ENCODE measurements at places on chromosomes 1 and 21.

DNA sequence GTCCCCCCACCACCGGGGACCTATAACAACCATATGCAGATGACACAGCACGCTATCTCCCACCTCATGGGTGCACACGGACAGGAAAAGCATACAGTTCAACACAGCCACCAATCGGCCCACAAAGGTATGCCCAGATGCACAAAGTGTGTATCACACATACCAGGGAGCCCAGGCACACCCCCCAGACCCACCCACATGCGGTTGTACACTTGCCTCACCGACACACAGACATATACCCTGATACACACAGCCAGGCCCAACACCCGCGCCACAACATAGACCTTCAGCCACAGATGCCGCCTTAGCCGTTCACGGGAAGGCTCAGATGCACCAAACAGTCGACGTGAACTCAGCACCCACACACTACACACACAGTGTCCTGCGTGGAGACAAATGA lies 5.5 kb downstream of the CROCC start:
- H3K36me3 ChIP-seq: peaks cover under 1% of the 10 kb centered on the region
- H3K27ac ChIP-seq: no peak overlapping the region
- H3K27me3 ChIP-seq: no peaks in the 10 kb centered on the region
- H3K4me3 ChIP-seq: no peak overlapping the region

DNA sequence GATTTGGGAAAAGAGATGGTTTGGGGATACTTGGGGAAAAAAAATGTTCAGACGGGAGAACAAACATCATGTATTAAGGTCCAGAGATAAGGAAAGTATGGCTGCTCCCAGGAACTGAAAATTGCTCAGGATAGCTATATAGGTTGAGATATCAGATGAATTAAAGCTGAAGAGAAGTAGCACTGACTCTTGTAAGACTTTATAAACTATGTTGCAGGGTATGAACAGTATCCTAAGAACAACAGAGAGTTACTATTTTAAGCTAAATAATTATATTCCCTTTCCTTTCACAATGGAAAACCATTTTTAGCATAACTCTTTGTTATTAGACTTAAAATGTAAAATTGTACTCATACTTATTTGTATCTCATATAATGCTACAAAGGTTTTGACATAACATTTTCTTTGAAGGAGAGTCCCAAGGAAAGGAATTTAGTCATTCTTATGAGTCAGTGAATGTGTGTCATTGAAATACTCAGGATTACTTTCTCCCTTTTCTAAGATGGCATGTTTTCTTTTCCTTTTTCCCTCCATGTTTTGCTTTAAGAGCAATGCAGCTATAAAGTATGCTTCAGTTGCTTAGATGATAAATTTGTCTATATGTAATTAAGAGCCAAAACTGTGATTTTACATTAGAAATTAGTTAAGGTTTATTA lies 139.4 kb upstream of the KIAA1614 start:
- H3K4me1 ChIP-seq: peaks cover 20% of the 10 kb centered on the region
- H3K27me3 ChIP-seq: no peaks in the 10 kb centered on the region
- peak overlapping the region; percentile 80 for H3K27ac ChIP-seq
- H3K36me3 ChIP-seq: no peaks in the 10 kb centered on the region
- no peak for DNase-seq

GRCh38 chr1:59526240-59526639 lies 229.3 kb downstream of the FGGY start:
- H3K27me3 ChIP-seq: no peaks in the 10 kb centered on the region
- no peak overlapping the region for H3K4me3 ChIP-seq
- DNase-seq: no peak
- no peaks in the 10 kb centered on the region for H3K36me3 ChIP-seq

GRCh38 chr1:19439464-19440171 lies 45.7 kb downstream of the CAPZB start:
- H3K27ac ChIP-seq: peak overlapping the region; percentile 99
- peaks cover 98% of the 10 kb centered on the region for H3K4me1 ChIP-seq
- H3K4me3 ChIP-seq: no peak overlapping the region
- H3K27me3 ChIP-seq: no peaks in the 10 kb centered on the region
- DNase-seq: no peak

DNA sequence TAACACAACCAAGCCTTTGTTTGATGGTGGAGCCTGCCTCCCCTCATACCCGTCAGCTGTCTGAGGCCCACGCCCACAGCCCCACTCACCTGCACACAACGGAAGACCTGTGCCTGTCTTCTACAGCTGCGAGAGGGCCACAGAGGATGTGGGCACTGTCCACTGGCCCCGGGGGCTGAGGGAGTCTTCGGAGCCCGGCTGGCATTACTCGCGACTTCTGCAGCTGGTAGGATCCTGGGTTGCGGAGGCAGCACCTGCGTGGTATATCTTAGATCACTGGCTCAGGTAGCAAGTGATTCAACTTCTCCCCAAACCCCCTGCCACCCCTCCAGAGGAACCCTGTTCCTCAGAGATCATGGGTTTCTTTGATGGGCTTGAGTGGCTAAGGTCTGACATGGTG lies 109.9 kb downstream of the EDEM3 start:
- no peak overlapping the region for H3K27ac ChIP-seq
- H3K36me3 ChIP-seq: no peaks in the 10 kb centered on the region
- peaks cover 3% of the 10 kb centered on the region for H3K27me3 ChIP-seq
- no peak overlapping the region for H3K4me3 ChIP-seq
- peaks cover 8% of the 10 kb centered on the region for H3K4me1 ChIP-seq

GRCh38 chr1:46481961-46482360 lies 7.7 kb upstream of the DMBX1 start:
- peaks cover 66% of the 10 kb centered on the region for H3K27me3 ChIP-seq
- H3K27ac ChIP-seq: no peak overlapping the region
- no peak overlapping the region for H3K4me3 ChIP-seq
- no peaks in the 10 kb centered on the region for H3K36me3 ChIP-seq
- no peaks in the 10 kb centered on the region for H3K4me1 ChIP-seq

DNA sequence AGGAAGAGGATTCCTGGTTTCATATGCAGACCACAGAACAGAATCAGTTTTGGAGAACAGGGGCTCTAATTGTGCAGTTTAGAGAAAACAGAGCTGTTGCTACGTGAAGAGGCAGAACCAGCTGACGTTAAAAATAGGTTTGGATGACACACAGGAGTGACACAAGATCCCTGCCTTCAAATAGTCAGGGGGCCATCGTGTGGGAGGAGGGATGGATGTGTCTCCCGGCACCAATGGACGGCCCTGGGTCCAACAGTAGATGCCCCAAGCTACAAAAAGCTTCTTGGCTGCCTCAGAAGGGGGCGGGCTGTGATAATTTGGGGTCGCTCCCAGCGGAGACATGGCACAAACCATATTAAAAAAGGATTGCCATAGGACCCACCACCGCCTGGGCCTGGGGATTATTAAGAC lies 87.8 kb downstream of the MRPL37 start:
- H3K4me3 ChIP-seq: no peak overlapping the region
- peak overlapping the region; percentile 93 for H3K27ac ChIP-seq
- no peaks in the 10 kb centered on the region for H3K36me3 ChIP-seq
- no peak for DNase-seq
- H3K4me1 ChIP-seq: peaks cover 28% of the 10 kb centered on the region
- H3K27me3 ChIP-seq: no peaks in the 10 kb centered on the region

- no peak for DNase-seq
- no peak overlapping the region for H3K27ac ChIP-seq
- H3K36me3 ChIP-seq: no peaks in the 10 kb centered on the region
- H3K4me1 ChIP-seq: no peaks in the 10 kb centered on the region
Measured at GRCh38 chr1:116228511-116228910, 117.3 kb downstream of the MAB21L3 start.

GRCh38 chr1:93729906-93730305 lies 48.3 kb upstream of the BCAR3 start:
- DNase-seq: no peak
- H3K27me3 ChIP-seq: no peaks in the 10 kb centered on the region

DNA sequence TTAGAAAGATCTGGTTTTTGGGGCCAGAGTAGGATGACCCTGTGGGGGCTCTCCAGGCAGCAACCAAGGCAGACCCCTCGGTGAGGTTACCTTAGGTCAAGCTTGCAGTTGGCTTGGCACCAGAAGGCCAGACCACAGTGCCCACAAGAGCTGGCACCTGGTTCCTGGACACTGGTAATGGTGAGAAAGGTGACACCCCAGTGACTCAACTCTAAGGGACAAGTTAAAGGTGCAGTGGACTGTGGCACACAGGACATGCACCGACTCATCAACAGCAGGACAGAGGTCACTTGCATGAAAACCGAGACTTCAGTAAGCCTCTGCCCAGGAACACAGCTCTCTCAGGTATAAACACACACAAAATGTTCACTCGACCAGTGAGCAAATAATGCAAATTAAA lies 6.7 kb downstream of the LRRC38 start:
- no peak for DNase-seq
- no peak overlapping the region for H3K27ac ChIP-seq
- H3K4me3 ChIP-seq: no peak overlapping the region
- no peaks in the 10 kb centered on the region for H3K27me3 ChIP-seq
- H3K4me1 ChIP-seq: no peaks in the 10 kb centered on the region

- H3K4me1 ChIP-seq: no peaks in the 10 kb centered on the region
- no peak for DNase-seq
- H3K36me3 ChIP-seq: peaks cover 19% of the 10 kb centered on the region
- no peak overlapping the region for H3K27ac ChIP-seq
- no peak overlapping the region for H3K4me3 ChIP-seq
- H3K27me3 ChIP-seq: no peaks in the 10 kb centered on the region
Measured at GRCh38 chr1:77556045-77556444, 126.4 kb downstream of the ZZZ3 start.

DNA sequence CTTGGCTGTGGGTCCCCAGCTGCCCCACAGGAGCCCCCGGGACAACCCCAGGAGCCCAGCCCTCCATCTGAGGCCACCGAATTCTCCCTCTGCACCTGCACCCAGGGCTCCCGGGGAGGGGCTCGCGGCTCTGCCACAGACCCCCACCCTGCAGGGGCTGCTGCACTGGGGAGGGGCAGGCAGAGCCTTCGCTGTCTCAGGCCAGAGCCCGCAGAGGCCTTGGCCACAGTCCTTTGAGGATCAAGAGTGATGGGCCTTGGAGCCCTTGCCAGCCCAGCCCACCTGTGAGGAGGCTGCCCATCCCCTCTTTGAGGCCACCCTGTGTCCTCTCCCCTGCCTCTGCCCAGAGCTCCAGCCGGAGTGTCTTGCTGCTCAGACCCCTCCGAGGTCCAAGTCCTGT lies 6.5 kb downstream of the PERM1 start:
- H3K4me1 ChIP-seq: peaks cover 5% of the 10 kb centered on the region
- H3K27me3 ChIP-seq: no peaks in the 10 kb centered on the region
- DNase-seq: no peak
- no peak overlapping the region for H3K4me3 ChIP-seq

DNA sequence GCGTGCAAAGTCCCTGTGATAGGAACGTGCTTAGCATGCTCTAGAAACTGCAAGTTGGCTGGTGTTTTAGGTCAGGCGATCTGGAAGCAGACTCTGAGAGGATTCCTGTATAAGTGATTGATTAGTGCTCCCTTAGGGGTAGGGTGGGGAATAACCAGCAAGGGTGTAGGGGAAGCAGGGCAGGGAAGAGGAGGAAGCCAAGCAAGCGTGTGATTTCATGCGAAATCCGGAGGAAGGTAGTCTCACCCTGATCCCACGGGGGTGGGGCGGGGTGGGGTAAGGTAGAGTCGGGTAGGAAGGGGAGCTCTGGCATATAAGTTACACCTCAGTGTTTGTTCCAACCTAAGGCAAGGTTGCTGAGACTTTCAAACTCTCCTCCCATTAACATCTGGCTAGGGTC lies 24.9 kb upstream of the CTPS1 start:
- peaks cover 7% of the 10 kb centered on the region for H3K4me1 ChIP-seq
- H3K4me3 ChIP-seq: no peak overlapping the region
- no peak overlapping the region for H3K27ac ChIP-seq
- H3K36me3 ChIP-seq: no peaks in the 10 kb centered on the region

GRCh38 chr1:174797398-174797797 lies 202.3 kb upstream of the CACYBP start:
- no peak for DNase-seq
- H3K4me3 ChIP-seq: no peak overlapping the region
- no peaks in the 10 kb centered on the region for H3K27me3 ChIP-seq
- no peaks in the 10 kb centered on the region for H3K36me3 ChIP-seq

DNA sequence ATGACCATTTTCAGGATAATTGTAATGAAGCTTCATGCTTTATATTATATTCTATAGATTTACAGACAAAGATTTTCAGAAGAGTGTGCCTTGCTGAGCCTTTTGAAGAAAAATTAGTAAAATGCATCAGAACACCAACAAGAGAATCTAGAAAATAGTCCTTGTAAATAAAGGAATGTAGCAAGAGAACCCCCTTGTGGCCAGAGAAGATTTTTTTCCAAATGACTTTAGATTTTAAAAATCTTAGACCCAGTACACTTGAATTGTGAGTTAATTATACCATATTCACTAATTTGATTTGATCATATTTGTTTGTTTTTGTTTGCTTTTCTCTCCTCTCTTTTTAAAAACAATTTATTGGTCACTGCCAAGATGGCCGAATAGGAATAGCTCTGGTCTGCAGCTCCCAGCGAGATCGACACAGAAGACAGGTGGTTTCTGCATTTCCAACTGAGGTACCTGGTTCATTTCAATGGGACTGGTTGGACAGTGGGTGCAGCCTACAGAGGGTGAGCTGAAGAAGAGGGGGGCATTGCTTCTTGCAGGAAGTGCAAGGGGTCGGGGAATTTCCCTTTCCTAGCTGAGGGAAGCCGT lies 12.8 kb upstream of the IFI44L start:
- no peak overlapping the region for H3K27ac ChIP-seq
- no peaks in the 10 kb centered on the region for H3K36me3 ChIP-seq
- no peaks in the 10 kb centered on the region for H3K4me1 ChIP-seq
- no peak for DNase-seq

DNA sequence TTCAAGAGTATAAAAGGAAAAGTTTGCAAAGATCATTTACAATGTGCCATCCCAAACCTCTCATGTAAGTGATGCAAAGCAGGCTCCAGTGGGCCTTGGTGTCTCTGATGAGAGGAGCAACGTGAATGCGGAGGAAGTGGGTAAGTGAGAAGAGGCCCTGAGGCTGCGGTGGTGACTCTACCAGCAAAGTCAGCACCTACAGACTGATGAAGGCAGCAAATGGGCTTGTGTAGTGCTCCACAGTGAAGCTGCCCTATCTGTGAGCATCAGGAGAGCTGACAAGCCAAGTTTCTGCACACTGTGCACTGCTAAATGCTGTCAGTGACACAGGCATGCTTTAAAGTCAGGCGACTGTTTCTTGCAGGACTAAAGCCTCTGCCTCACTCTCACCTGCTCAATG lies 15.6 kb upstream of the RAP1A start:
- H3K4me3 ChIP-seq: no peak overlapping the region
- H3K4me1 ChIP-seq: peaks cover 5% of the 10 kb centered on the region
- DNase-seq: no peak
- no peak overlapping the region for H3K27ac ChIP-seq
- H3K27me3 ChIP-seq: peaks cover 23% of the 10 kb centered on the region

DNA sequence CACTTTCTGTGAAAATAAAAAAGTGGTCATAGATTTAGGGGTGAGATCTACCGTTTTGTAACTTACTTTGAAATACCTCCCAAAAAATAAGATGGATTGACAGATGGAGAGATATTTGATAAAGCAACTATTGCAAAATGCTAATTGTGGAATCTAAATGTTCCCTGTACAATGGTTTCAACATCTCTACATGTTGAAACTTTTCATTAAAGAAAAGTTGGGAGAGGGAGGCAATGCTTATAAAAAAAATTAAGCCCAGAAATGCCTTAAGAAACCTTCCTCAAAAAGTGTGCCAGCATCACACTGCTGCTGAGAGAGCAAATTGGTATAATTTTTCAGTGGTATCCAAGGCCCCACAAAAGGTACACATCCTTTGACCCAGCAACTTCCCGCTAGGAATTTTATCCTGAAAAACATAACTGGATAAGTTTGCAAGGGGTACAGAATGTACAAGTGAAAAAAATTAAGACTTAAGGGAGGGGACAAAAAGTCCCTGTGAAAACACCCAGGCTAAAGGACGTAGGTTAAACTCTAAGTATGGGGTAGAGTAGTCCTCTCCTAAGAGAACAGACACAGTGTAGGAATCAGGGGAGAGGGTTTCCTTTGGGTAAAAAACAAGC lies 84.3 kb downstream of the TGFBR3 start:
- no peak for DNase-seq
- H3K36me3 ChIP-seq: peaks cover 2% of the 10 kb centered on the region
- peaks cover 66% of the 10 kb centered on the region for H3K4me1 ChIP-seq
- H3K27me3 ChIP-seq: no peaks in the 10 kb centered on the region
- H3K27ac ChIP-seq: no peak overlapping the region
- no peak overlapping the region for H3K4me3 ChIP-seq
